ENCODE measurements at places on chromosomes 2 and 18.

- no peak for DNase-seq
Observed at GRCh38 chr2:42082016-42082415, 34.2 kb downstream of the PKDCC start.

DNA sequence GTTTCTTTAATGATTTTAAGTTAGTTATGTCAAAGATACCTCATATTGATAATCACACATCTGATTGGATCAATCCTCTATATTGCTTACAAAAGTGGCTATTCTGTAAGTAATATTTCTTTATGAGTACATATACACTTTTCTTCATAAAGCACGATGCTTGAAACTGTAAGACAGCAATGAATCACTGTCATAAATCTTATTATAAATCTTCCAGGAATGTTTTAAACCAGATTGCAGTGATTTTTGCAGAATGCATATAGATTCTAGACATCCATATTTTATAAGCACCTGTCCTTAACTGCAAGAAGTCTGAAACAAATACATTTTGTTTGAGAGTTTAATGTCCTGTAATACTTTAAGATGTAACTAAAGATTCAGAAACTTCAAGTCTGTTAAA lies 367.0 kb upstream of the FANCL start:
- no peak for DNase-seq

GRCh38 chr2:143957321-143957720 lies 562.6 kb downstream of the ZEB2 start:
- DNase-seq, result no peak

GRCh38 chr2:122929347-122929746 lies 1095.7 kb upstream of the CNTNAP5 start:
- DNase-seq, result no peak

DNA sequence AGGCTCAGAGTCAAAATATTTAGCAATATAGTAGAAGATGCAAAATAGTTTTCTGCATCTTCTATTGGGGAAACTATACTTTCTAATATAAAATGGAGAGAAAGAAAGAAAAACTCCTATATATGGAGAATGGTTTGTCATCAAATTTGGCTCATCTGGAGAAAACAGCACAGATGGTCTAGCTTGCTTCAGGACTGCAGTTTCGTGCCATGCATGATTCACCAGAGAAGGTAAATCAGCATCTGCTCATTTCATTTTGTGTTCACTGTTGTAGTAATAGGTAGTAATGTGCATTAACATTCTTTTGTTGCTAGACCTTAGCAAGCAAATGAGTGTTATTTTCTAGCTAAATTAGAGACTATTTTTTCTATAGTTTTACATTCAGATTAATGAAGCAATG lies 179.0 kb downstream of the ASXL3 start:
- DNase-seq, result no peak

DNA sequence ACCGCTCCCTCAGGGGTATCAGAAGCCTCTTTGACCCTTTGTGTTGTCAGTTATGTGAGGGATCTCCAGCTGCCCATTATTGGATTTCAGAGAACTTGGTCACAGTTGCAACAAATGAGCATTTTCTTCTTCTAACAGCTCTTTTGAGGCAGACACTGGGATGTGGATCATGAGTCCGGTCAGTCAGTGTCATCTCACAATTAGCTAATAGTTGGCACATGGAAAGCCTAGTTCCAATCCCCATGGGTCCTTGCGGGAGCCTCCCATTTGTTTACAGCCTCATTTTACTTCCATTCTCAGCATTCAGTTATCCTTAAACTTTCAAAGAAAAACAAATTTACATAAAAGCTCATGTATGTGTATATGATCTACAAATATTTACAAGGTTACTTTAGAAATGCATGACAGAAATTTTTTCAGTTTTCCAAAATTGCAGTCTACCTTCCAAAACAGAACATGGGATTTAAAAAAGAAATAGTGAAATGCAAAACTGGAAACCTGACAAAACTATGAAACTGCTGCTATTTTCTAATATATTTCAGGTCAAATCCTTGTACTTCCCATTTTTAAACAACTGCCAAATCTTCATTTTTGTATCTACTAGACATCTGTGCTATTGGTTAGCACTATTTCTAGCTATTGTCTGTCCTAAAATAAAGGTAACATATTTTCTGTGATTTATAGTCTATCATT lies 547.1 kb upstream of the ZEB2 start:
- no peak for DNase-seq

DNA sequence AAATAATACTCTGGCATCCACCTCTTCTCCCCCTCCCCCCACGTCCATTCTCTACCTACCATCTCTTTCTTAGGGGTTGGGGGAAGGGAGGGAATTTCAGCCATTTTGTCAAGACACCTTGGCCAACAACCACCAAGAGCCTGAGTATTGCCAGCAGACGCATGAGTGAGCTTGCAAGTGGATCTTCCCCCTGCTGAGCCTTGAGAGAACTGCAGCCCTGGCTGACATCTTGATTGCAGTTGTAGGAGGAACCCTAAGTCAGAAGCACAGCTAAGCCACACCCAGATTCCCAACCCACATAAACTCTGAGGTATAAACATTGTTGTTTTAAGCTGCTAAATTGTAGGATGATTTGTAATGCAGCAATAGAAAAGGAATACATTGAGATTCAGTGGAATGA lies 165.6 kb downstream of the TMEFF2 start:
- no peak for DNase-seq

DNA sequence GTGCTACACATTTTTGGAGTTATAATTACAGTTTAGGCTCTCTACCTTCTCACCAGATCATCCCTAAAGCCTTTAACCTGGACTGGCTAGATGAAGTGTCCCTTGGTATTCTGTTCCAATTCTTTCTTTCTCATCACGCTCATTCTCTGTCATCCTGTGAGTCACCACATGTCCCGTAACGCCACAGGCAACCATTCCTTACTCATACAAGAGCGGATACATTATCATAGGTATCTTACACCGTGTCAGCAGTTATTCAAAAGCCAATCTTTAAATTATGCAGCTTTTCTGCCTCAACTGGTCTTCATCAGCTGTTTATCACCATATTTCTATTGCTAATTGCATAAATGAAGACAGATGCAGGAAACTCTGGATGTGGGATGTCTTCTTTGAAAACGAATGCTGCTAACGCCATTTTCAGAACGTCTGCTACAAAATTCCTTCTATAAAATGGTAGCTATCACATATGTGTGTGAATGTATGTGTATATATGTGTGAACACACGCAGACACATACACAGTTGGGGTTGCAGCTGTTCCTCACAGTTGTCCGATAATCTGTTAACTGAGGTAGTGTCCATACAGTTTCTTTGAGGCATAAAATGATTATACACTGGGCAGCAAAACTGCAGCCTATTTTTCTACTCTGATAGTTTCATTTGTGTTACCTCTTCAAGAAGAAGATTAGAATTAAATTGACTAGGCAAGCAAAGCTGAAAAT lies 47.9 kb downstream of the EML6 start:
- DNase-seq, result no peak

Data from hepatic stellate cell (primary cell).